MM.1S (cell line): ENCODE measurements at places on chromosomes 2 and 18.

DNA sequence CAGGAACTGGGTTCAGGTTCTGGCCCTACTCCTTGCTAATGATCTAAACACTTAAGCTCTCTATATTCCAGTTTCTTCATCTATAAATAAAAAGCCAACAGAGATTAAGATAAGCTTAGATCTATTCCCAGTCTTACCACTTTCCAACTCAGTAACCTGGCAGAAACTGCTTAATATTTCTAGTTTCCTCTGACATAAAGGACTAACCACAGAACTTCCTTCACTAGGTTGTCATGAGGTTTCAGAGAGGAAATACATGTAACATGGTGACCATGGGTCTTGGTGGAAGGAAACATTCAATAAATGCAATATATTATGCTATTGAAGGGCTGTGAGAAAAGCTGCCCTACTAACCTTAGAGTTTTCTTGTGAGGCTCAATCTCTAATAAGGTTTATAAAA lies 114.4 kb upstream of the PDE1A start:
- no peaks in the 10 kb centered on the region for H3K27me3 ChIP-seq
- no peak overlapping the region for H3K4me3 ChIP-seq
- peak overlapping the region; percentile 26; the same call in 1 of the 2 replicates for H3K27ac ChIP-seq
- H3K4me1 ChIP-seq = peaks cover 19% of the 10 kb centered on the region
- DNase-seq = peak; percentile 80

- no peak overlapping the region for H3K27ac ChIP-seq
- no peak overlapping the region for H3K4me3 ChIP-seq
These were observed 646.2 kb downstream of the XIRP2 start for GRCh38 chr2:167534443-167534842.

DNA sequence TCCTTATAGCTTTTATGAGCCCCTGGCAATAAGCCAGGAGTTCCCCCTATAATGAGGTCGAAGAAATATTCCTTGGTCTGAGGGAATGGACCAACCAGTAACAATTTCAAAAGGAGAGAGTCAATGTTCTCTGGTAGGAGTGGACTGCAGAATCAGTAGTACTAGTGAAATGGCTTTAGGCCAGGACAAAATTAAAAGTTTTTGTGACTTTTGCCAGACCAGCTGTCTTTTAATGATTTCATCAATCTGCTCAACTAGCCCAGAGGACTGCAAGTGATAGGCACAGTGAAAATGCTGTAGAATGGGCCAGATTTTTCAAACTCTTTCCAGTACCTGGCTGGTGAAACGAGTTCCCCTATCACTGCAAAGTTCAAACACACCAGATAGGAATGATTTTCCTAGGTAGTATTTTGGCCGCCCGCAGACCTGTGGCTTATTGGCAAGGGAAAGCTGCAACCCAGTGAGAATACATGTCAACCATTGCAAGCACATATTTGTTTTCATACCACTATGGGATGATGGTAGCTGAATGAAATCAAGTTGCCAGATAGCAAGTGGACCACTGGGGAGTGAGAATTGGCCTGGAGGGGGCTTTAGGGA lies 45.5 kb downstream of the CERS6 start:
- no peak for DNase-seq
- H3K4me1 ChIP-seq = peaks cover 6% of the 10 kb centered on the region; the same call in 1 of the 2 replicates
- H3K4me3 ChIP-seq = no peak overlapping the region

- no peak overlapping the region for H3K27ac ChIP-seq
- no peak for DNase-seq
- H3K4me1 ChIP-seq = no peaks in the 10 kb centered on the region
- no peak overlapping the region for H3K4me3 ChIP-seq
- no peaks in the 10 kb centered on the region for H3K36me3 ChIP-seq
These were observed 25.1 kb upstream of the PLB1 start for GRCh38 chr2:28470759-28471158.
